Activated T-helper 1 cell treated with anti-CD3 and anti-CD28 coated beads, Interleukin-2, amount 50 U/mL, for 16 hours (primary cell): ENCODE measurements at places on chromosomes 1 and 21.

GRCh38 chr1:4224684-4225467 is 324.8 kb upstream of the C1orf174 start:
- no peak for DNase-seq

DNA sequence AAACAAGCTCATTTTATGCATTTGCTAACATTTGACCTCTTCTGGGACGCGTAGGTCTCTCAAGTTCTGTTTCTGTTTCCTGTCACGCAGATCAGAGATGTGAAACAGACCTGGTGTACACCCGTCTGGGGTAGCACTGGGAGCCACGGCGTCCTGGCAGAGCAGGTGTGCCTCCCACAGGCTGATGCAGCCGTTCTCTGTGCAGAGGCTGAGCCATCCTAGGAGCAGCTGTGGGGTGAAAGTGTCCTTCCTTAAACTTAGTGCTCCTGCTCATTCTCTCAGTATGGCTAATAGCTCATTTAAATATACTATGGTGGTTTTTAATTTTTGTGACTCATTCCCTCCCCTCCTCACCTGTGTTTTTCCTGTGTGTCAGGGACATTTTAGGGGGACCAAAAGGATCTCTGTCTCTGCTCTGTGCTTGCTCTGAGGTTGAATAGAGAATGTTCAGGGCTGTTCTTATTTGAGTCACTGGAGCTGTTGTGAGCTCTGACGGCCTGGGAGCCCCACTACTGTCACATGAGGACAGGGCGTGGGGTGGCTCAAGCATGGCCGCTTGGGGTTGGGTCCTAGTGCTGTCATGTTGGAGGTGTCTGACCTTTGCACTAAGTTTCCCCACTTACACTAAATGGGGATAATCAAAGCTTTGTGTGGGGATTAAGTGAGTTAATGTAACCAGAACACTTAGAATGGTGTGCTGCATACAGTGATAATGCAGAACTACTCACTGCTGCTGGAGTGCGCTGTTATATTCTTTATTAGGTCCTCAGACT is 43.0 kb downstream of the GALNT2 start:
- peak; percentile 61 for DNase-seq

- DNase-seq = no peak
Observed at GRCh38 chr1:91428182-91428798, 23.7 kb upstream of the HFM1 start.

DNA sequence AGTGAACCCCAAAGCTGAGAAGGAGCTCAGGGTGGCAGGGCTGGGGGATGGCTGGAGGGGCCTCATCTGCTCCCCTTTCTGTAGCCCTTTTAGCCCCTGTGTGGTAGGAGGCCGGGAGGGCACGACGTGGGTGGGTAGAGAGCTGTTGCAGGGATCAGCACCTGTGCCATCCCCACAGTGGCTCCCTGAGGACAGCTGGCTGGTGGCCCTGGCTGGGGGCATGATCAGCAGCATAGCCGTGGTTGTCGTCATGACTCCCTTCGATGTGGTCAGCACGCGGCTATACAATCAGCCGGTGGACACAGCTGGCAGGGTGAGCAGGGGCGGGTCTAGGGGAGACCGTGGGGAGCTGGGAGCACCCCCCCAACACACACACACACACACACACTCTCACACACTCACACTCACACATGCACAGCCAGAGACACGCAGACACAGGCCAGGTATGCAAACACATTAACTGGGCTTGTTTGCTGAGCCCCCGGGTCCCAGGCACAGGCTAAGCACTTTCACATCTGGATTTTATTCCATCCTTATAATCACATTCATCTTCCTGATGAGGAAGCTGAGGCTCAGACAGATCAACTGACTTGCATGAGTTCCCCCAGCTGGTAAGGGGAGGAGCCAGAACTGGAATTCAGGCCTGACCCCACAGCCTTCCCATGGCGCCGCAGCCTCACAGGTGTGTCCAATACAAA is 2.5 kb downstream of the SLC25A34 start:
- DNase-seq = no peak

DNA sequence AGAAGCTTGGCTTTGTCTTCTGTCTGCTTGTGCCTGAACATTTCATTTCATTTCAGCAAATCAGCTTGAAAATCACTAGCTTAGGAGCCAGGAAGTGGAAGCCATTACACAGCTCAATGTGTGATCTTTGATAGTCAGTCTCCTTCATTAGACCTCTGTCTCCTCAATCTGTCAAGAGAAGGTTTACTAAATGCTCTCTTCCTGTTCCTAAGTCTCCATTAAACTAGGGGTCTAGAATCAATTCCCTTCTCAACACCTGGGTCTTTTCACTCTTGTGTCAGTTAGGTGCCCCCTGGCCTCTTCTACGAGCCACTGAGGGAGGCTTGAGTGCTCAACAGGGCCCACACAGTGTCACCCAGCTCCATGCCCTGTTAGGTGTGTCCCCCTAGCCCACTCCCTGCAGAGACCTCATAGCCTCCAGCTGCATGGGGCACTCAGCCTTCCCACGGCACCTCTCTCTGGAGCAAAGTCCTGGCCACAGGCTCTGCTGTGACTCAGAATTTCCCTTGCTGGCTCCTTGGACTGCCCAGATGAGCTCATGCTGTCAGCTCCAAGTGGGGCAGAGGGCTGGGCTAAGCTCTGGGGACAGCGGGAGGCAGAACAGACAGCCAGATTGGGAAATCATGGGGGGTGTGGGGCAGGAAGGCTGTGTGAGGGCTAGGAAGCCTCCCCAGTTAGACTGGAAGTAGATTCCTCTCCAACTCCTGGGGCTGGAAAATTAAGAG is 115.7 kb upstream of the IPO9 start:
- no peak for DNase-seq

- DNase-seq = no peak
Observed at GRCh38 chr1:3321559-3322449, 132.7 kb upstream of the ARHGEF16 start.

DNA sequence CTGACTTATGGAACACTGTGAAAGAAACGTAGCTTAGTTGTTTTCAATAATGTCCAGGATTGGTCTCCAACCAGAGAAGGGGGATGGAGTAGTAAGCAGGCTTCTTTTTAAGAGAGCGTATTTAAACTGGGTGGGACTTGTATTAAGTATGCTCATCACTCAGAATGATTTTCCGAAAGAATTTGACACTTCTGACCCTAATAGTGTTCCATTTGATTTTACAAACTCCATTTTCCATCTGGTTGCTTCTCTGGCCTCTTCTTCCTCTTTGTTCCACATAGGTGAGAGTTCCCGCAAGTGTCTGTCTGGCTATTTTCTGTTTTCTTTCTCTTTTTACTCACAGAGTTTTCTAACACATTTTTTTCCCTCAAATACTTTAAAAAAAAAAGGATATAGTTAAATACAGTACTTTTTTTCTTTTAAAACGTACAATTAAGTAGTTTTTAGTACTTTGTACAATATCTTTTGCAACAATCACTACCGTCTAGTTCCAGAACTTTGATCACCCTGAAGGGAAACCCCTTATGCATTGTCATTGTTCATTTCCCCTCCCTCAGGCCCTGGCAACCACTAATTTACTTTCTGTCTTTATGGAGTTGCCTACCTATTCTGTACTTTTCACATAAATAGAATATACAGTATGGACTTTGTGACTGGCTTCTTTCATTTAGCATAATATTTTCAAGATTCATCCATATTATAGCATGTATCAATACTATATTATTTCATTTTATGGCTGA is 67.0 kb downstream of the RASAL2 start:
- no peak for DNase-seq
